ENCODE measurements at places on chromosomes 2 and 18.

DNA sequence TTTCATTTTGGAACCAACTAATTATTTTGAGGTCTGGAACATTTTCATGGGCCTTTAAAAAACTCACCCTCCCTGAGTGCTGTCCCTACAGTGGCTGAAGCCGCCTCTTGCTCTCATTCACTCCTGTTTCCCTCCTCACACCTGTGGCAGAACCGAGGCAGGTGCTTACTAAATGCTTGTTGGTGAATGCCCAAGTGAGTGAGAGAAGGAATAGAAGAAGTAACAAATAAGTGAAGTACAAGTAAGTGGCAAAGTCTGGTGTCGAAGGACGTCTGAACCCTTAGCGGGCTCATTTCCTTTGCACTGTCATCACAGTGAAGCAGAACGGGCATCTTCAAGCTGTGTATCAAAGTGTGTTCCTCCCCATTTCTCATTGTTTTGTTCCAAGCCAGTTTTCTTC lies 135.2 kb downstream of the RHBDD1 start:
- no peak for DNase-seq

DNA sequence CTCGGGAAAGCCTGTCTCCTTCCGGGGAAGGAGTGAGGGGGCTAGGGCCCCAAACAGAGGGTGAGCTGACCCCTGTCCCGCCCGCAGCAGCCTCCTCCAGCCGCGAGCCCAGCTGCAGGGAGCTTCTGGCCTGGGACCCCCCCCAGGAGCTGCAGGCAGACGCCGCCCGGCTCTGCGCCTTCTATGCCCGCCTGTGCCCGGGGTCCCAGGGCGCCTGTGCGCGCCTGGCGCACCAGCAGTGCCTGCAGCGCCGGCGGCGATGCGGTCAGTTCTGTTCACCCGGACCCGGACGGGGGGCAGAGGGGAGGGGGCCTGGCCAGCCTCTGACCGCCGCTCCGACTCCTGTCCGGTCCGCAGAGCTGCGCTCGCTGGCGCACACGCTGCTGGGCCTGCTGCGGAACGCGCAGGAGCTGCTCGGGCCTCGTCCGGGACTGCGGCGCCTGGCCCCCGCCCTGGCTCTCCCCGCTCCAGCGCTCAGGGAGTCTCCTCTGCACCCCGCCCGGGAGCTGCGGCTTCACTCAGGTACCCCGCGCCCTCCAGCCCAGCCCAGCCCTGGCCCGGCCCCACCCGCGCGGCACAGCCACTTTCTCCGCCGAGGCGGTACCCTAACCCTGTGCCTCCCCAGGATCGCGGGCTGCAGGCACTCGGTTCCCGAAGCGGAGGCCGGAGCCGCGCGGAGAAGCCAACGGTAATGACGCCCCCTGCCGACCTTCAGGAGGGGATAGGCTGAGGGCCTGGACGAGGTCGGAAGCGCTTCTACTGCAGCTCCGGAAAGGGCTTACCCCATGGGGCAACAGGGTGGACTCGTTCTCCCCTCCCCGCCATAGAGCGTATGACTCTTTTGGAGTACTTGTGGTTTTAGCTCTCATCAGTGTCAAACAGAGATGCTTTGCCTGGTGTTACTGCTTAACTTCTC lies 2.0 kb upstream of the CHRND start:
- no peak for DNase-seq

DNA sequence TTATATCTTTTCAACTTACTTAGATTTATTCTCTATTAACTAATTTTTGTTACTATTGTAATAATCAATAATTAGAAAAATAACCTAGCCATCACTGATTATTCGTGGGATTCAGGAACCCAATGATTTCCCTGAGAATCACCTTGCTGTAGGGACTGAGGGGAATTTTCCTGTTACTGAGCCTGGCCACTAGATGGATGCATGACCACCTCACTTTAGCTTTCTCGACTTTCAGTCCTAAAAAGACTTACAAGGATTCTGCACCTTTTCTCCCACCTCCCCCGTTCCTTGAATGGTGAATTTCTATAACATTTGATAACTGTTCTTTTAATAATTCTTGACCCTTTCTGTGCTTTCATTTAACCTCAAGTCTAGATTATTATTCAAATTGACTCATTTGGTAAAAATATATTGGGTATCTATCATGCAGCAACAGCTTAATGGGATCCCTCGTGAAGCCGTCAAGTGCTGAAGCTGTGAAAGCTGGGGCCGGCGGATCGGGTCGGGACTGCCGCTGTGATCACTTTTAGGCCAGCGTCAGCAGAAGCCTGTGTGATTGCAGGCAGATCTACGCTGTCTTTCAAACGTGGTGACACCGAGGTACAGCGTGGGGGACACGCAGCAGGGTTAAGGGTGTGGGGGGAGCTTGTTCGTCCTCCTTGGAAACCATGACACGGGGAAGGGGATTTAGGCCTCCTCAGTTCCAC lies 38.8 kb upstream of the TMEM18 start:
- no peak for DNase-seq

- DNase-seq = no peak
These were observed 226.1 kb upstream of the CCDC68 start for GRCh38 chr18:55185391-55185790.

- no peak for DNase-seq
These were observed 1354.9 kb downstream of the SUCLG1 start for GRCh38 chr2:83104202-83104601.

GRCh38 chr2:85246348-85246747 lies 81.4 kb downstream of the TGOLN2 start:
- DNase-seq = no peak

DNA sequence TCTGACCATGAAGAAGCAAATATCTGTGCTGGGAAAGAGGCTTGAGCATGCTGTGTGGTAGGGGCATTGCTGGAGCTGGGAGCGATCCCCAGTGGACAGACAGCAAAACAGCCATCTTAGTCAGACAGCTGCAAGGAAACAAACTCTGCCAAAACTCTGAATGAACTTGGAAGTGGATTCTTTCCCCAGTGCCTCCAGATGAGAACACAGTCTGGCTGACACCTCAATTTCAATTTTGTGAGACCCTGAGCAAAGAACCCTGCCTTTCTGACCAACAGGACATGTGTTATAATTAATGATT lies 23.2 kb upstream of the FAP start:
- DNase-seq = no peak

DNA sequence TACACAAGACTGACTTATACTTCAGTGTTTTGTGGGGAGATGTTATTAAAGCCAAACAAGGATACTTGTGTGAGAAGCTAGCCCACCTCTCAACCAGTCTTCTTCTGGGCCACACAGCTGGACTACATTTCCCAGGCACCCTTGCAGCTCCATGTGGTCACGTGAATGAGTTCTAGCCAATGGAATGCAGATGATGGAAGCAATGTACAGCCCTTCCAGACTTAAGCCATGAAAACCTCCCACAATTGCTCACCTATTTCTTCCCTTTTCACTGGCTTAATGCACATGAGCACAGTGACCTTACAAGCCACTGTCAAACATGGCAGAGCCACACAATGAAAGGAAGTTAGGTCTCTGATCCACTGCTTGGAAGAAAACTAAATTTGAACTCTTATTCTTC lies 20.4 kb upstream of the FEZ2 start:
- DNase-seq = no peak

DNA sequence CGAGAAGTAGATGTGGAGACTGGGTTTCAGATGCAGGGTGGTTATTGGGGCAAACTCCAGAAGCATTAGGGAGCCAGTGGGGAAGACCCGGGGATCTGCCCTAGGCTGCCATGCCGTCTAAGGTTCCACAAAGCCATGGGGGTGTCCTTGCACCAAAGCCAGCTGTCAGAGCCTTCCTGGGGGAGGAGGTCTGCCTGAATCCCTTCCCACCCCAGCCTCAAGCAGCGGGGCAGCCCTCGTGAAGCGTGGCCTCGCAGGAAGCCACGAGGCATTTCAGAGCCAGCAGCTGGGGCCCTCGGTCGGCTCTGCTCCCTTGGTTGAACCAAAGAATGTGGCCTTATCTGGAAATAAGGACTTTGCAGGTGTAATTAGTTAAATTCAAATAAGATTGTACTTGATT lies 51.2 kb upstream of the UBE2F start:
- DNase-seq = no peak

Data from mesothelial cell of epicardium (in vitro differentiated cells).